ENCODE measurements at places on chromosomes 7 and 10.
A peak's percentile ranks its signal among the peaks of the same experiment; 100 is the strongest.

DNA sequence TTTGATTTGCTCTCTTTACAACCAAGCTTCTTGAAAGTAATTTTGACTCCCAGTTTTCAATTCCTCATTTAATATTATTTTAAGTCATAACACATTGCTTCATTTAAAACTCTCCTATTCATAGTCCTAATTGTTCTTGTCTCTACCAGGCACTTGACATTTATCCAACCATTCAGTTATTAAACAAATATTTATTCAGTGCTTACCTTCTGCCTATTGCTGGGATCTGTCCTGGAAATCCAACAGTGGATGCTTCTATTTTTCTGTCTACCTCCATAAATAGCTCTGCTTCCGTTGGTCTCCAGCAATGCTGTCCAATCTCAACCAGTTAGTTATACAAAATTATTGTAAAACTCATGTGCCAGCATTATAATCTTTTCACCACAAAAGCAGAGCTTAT lies 615.1 kb downstream of the ZWINT start:
- DNase-seq = no peak

DNA sequence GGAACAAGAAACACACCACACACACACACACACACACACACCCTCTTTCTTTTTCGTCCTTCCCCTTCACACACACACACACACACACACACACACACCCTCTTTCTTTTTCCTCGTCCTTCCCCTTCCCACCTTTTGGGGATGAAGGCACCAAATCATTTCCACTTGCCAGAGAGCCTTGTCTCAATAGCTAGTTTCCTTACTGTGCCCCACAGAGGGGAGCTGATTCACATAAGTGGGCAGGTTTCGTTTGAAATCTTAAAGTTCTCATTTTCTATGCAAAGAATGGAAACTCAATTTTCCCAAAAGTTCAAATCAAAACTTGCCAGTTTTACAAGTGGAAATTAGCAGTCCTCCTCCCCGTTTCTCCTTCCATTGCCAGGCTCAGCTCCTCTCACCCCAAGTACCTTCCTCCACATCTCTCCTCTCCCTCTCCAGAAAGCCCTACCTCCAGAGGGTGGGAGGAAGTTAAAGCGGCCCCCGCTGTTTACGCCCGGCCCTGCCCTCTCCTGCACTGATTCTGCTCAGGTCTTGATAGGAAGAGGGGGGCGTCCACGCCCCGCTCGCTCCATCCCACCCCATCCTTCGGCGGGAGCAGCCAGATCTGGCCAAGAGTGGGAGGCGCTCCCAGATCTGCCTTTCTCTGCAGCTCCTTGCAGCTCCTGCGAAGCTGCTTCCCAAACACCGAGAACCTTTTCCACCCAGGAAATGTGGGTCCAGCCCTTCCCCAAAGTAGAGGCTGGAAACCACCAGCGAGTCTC lies 1.3 kb downstream of the CTTNBP2 start:
- peak; percentile 32 for DNase-seq

DNA sequence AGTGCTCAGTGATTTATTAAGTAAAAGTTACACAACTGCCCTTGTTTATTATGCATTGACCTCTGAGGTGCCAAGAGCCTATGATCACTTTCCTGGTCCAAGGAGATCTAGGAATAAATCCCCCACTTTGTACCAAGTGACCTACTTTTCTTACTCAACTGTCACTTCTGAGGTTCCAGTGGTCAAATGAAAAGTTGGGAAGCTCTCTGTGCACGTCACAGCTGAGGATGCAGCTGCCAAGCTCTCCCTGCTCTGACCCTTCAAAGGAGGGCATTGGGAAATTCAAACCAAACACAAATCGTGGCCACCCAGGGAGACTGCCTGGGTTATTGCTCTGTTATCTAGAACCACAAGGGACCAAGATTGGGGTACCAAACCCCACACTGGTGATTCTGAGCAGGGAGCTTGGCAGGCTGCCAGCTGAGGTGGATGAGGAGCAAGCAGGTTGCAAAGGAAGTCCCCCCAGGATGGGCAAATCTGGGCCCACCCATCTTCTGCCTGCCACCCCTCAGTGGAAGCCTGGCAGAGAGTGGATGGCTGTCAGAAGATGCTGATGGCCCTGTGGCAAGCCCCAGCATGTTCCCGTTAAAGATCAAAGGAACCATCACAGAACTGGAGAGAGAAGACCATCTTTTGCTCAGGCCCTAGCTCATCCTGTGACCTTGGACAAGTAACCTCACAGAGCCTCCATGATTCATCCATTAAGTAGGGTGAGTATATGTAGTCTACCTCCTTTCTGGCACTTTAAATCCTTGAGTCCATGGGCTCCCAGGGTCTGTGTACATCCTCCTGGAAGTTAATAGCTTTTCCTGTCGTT lies 106.8 kb downstream of the PPP1R3C start:
- no peak for DNase-seq

- no peak for DNase-seq
Measured at GRCh38 chr10:65017523-65017922, 1496.3 kb downstream of the REEP3 start.
